ENCODE measurements at places on chromosomes 1 and 21.

- DNase-seq = no peak
Measured at GRCh38 chr1:87392248-87393192, 63.8 kb downstream of the LMO4 start.

- no peak for DNase-seq
Measured at GRCh38 chr1:41900603-41901444, 17.9 kb downstream of the HIVEP3 start.

DNA sequence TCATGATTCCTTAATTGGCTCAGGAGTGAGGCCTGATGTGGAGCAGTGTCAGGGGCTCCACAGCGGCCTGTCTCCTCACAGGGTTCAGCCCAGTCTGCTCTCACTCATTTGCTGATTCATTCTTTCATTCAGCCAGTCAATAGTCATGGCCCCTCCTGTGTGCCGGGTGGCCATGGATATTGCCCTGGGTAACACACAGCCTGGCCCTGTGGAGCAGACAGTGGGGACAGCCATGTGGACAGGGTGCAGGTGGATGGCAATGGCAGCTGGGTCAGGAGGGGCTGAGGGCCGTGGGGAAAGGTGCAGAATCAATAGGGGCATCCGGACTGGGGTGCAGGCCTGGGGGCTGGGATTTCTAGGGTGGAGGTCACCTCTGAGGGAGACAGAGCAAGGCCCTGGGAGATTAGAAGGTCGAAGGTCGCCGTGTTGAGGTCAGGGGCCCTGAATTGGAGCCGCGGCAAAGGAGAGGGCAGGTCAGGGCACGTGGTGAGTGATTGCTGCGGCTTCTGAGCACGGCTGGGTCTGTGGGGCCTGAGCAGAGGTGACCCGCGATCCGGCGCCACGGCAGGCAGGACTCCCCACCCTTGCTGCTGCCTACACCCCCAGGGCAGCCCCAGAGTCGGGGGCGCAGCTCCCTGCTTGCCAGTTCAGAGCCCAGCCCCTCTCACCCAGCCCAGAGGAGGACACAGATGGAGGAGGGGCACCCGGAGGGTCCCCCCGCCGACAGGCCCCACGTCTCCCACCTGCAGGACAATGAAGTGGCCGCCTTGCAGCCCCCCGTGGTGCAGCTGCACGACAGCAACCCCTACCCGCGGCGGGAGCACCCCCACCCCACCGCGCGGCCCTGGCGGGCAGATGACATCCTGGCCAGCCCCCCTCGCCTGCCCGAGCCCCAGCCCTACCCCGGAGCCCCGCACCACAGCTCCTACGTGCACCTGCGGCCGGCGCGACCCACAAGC is 33.4 kb downstream of the SLC19A1 start:
- no peak for DNase-seq

DNA sequence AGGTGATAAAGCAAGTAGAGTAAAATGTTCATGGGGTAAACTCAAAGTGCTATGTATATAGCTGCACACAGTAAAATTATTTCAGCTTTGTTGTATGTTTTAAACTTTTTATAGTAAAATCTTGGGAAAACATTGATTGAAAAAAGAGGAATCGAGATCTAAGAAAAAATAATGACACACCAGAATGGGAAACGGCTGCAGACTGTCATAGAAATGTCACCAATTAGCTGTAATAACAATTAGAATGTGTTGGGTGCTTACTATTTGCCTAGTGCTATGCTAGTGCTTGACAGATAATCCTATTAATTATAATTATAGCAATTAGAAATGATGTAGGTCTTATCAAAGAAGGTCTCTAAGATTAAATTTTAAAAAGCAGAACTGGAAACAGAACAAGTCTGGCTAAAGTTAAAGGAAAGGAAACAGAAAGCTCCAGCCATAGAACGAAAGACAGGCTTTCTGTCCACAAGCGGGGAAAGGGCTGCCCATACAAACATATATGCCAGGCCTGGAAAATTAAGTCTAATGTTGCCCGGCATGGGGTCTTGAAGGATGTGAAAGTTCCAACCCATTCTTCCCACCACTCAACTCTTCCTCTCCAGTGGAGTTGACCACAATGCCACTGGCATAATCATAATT is 5.0 kb downstream of the PCNX2 start:
- no peak for DNase-seq

DNA sequence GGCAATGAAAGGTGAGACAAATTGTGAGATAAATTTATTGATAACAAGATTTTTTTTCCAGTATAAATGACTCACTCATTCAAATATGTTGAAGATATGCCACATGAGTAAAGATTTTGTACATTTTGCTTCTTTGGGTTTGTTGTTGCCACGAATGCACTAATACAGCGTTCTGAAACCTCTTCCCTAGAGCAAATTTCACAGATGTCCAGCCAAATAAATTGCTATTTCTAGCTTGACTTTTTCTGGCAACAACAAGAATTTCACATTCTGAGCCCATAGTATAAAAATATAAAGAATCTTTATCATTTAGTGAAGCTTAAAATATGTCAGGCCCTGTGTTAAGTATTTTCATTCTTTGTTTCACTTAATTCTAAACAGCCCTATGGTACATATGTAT is 114.5 kb upstream of the COL24A1 start:
- no peak for DNase-seq

Measured in T-helper 2 cell treated with Interferon-gamma antibody and Interleukin-4, amounts not matched to agents 5 μg/mL and 100 μg/mL, for 36 hours (primary cell).